Activated T-cell treated with anti-CD3 and anti-CD28 coated beads, Interleukin-2, amount 50 U/mL, for 4 hours (primary cell): ENCODE measurements at places on chromosomes 12 and 14. TPM values are rescaled to one million over a fixed set of nuclear protein-coding genes. Genes with fewer than 3 reads are reported as not detected.

GRCh38 chr12:40039598-40039997 is 66.3 kb downstream of the SLC2A13 start:
- no peak for DNase-seq

DNA sequence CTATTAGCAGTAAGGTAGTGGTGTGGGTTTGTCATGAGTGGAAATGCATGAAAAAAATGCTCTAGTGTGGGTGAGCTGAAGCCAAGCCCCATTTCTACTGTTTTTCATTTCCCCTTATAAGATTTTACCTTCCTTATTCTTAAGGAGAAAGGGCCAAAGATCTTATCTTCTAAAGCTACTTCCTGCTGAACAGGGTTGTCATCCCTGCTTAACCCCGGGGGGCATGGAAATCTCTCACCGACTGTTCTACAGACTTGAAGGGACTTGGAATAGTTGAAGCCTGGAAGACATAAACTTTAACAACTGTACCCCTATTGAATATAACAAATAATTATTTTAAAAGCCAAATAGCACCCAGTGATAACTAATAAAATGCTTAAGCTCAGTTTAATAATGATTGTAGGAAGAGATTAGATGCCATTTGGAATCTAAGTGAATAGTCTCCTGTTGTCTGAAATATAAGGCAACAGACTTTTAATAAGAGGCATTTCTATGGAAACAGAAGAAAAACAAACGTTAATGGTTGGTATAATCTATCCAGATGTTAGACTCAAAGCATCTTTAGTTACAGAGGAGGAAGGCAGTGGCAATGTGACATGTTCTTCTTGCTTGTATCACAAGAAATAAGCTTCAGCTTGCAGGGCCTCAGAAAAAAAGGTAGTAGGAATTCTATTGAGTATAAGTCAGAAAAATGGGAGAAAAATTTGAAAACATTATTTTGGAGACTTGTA is 1.8 kb upstream of the GMFB start:
- no peak for DNase-seq

GRCh38 chr14:73764406-73765280 is 50.5 kb upstream of the PNMA1 start:
- DNase-seq, result no peak

- DNase-seq, result no peak
Measured at GRCh38 chr12:75784591-75784990, 247.0 kb downstream of the PHLDA1 start.

DNA sequence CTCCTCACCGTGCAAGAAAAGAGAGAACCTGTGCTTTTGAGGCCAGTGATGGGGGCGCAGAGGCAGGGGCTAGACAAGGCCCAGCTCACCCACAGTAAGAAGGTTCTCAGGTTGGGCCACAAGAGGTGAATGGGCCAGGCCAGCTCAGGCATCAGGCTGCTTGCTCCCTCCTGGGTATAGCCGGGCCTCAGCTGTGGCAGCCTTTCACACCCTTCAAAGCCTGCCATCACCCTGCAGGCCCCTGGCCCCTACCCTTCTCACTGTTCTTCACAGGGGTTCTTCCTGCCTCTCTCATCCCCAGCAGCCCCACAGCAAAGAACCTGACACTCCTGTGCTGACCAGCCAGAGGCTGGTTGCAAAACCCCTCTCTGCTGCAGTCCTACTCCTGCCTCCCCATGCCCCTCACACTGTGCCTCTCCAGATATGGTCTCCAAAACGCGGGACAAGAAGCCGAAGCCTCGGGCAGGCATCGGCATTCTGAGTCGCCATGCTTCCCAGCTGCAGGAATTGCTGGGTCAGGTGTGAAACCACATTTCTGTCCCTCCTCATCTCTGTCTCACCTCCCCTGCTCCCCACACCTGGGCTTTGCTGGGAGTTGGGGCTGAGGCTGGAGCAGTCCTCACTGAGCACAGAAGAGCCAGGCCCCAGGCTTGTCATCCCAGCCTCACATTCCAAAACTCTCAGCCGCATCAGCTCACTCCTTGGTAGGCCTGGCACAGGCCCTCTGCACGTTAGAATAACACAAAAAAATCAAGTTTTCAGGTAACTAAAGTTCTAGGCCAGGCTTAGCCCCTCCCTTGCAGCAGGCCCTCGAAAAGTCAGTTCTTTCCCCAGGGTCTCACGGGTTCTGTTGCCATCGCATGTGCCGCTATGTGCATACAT is 6.9 kb upstream of the FAIM2 start:
- no peak for DNase-seq

- no peak for DNase-seq
Measured at GRCh38 chr12:6526766-6527525, 7.4 kb upstream of the GAPDH start.

- DNase-seq, result no peak
Measured at GRCh38 chr14:52391881-52392615, 77.9 kb downstream of the PTGER2 start.

The NRXN3 gene
- not detected for total RNA-seq

The OASL gene
- 6.2 TPM for total RNA-seq

The PIANP gene
- total RNA-seq, result 0.20 TPM

The SAMD4A gene
- 7.6 TPM for total RNA-seq

The CLEC12A gene
- total RNA-seq, result not detected

The ADCY4 gene
- 0.43 TPM for total RNA-seq
